ENCODE measurements at places on chromosomes 13 and 19.

DNA sequence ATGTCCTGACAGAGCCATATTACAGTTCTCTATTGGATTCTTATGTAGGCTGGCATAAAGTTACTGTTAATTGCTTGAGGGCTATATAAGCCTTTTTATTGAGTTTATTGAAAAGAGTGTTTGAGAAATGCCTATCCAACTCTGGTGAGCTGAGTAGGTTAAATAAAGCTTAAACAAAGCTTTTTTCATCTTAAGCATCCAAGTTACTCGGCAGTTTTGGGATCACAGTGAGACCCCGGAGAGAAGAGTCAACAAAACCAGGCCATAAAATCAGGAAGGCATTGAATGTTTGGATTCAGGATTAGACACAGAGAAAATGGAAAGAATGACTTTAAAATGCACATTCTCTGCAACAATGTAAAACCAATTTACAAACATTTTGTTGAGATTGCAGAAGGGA is 588.5 kb downstream of the DACH1 start:
- no peak for DNase-seq

DNA sequence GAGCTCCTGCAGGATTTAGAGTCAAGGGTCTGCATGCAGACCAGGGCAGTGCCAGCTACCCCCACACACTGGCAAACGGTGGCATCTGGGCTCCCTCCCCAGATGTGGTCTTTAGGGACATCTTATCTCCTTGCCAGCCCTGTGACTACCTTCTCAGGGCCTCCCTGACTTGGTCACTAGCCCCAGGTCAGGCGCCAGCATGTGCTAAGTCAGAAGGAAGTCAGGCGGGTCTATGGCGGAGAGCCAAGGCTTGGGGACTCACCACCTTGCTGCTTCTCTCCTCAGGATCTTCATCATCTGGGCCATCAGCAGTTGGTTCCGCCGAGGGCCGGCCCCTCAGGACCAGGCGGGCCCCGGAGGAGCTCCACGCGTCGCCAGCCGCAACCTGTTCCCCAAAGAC is 17.6 kb downstream of the CLPTM1 start:
- DNase-seq: no peak

GRCh38 chr19:57708641-57709361 is at the start of gene ZNF154:
Gene ZNF154, minus strand, starts transcription at chr19:57709204. Its CDS starts 233 bp downstream, at chr19:57708971.
- DNase-seq: peak; percentile 50

DNA sequence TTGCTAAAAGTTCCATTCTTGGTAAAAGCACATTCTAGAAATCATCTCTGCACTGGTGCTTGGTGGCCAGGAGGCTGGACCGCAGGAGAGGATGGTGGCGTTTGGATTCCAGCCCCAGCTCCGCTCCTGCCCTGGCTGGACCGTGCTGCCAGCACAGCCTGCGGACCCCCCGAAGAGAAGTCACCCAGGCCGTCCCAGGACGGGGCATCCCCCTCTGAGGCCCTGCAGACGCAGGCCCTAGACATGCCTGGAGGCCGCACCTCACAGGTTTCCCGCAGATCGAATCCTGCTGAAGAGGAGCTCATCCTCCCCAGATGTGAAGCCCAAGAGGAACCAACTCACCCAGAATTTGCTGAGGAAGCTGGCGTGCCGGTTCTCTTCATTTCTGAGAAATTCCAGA is 159.0 kb downstream of the TEX29 start:
- no peak for DNase-seq

- peak; percentile 18 for DNase-seq
These were observed at the start of gene ZNF792 for GRCh38 chr19:34963573-34964406. Gene ZNF792, minus strand, starts transcription at chr19:34964229. Its CDS starts 567 bp downstream, at chr19:34963662.

GRCh38 chr13:85661675-85662074 is 137.5 kb downstream of the SLITRK6 start:
- DNase-seq: no peak

DNA sequence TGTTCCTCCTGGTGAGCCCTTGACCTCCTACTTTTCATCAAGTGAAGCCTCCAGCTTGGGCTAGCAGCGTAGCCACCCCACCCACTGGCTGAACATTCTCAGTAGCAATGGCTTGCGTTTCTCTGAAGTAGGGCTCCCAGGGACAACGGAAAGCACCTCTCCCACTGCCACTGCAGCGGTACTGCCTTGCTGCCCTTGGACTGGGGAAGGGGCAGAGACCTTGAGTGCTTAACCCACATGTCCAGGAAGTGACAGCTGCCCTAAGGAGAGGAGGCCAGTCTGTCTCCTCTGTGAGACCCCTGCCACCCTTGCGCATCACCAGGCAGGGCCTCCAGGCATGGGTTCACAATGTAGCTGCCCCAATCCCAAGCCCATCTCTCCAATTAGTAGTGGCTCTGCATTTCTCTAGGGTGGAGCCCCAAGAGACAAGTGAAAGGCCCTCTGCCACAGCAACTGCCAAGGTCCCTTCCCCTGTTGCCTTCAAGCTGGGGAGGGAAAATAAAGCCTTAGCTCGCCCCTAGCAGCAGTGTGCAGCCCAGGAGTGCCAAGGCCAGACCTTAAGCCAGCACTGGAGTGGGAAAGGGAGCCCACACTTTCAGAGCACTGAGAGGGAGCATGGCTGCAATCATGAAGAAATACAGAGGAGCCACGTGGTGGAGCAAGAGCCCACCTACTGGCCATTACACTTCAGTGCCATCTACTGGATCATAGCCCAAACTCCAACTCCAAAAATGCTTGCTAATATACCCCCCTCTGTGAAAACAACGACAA is 175.9 kb upstream of the TRPC4 start:
- DNase-seq: peak; percentile 44

- no peak for DNase-seq
These were observed 25.2 kb upstream of the ERVV-1 start for GRCh38 chr19:52988506-52988905.
